ENCODE measurements at places on chromosomes 13 and 19. TPM values are rescaled to one million over a fixed set of nuclear protein-coding genes. Genes with fewer than 3 reads are reported as not detected.

The FCHO1 gene
- 18.5 TPM for total RNA-seq

The SERTM1 gene
- not detected for total RNA-seq

The DKKL1 gene
- total RNA-seq = 0.33 TPM

The ZNF616 gene
- total RNA-seq = 0.75 TPM

The MISP gene
- total RNA-seq = 79.4 TPM

The PCDH17 gene
- total RNA-seq = not detected

The ZNF320 gene
- total RNA-seq = not detected

The METTL21C gene
- not detected for total RNA-seq

The CDKN2D gene
- total RNA-seq = 5.3 TPM

The ZNF430 gene
- 1.5 TPM for total RNA-seq

The GRIK5 gene
- total RNA-seq = 0.48 TPM

The HCN2 gene
- total RNA-seq = 35.3 TPM

The FBXW9 gene
- 8.9 TPM for total RNA-seq

The SCEL gene
- total RNA-seq = 0.84 TPM

The FCGBP gene
- 0.63 TPM for total RNA-seq

The ZNF540 gene
- not detected for total RNA-seq

The RNF17 gene
- total RNA-seq = not detected

The PNMA8B gene
- not detected for total RNA-seq

The C19orf18 gene
- not detected for total RNA-seq

The ZNF317 gene
- 19.5 TPM for total RNA-seq

The ZSWIM4 gene
- 3.1 TPM for total RNA-seq

The CACNA1A gene
- 0.03 TPM for total RNA-seq

The ZNF541 gene
- not detected for total RNA-seq

The SLC7A10 gene
- total RNA-seq = not detected

The PSG6 gene
- total RNA-seq = not detected

The PCSK4 gene
- total RNA-seq = 1.0 TPM

The CYP4F11 gene
- total RNA-seq = 5.2 TPM

The PLEKHF1 gene
- total RNA-seq = 8.4 TPM

The KLK11 gene
- total RNA-seq = not detected

The ZNF135 gene
- not detected for total RNA-seq

The NXNL1 gene
- not detected for total RNA-seq

The PTPRH gene
- total RNA-seq = 3.8 TPM

The CACNG7 gene
- total RNA-seq = 8.0 TPM

The FBXO17 gene
- total RNA-seq = 73.3 TPM

The RELB gene
- 38.8 TPM for total RNA-seq

The UTP14C gene
- 6.7 TPM for total RNA-seq

The GPR4 gene
- total RNA-seq = 0.29 TPM

The DMKN gene
- total RNA-seq = 36.6 TPM

The IGFL4 gene
- 0.28 TPM for total RNA-seq

The WIZ gene
- 22.5 TPM for total RNA-seq

The ZNF763 gene
- total RNA-seq = not detected

The OSCAR gene
- 0.20 TPM for total RNA-seq

The SLC10A2 gene
- not detected for total RNA-seq

The PLPPR2 gene
- total RNA-seq = 7.5 TPM

The NOVA2 gene
- total RNA-seq = 0.90 TPM

The KIR2DL1 gene
- not detected for total RNA-seq

The KLK5 gene
- not detected for total RNA-seq

Measured in A549 treated with Hydrocortisone at 1 μM for 4 hours (cell line).